Natural killer cell treated with Interleukin-12 subunit alpha and Interleukin-12 subunit beta and Interleukin-15 and Interleukin-18, amount 100 ng/mL, for 72 hours (primary cell): ENCODE measurements at places on chromosomes 7 and 10. TPM values are rescaled to one million over a fixed set of nuclear protein-coding genes. Genes with fewer than 3 reads are reported as not detected.

Gene FAM237B
- total RNA-seq = not detected

- no peaks in the 10 kb centered on the region for H3K27me3 ChIP-seq
- no peak for DNase-seq
- no peaks in the 10 kb centered on the region for H3K4me1 ChIP-seq
- no peaks in the 10 kb centered on the region for H3K36me3 ChIP-seq
- no peak overlapping the region for H3K4me3 ChIP-seq
Measured at GRCh38 chr7:113936982-113937381, 18.2 kb upstream of the PPP1R3A start.

- H3K27ac ChIP-seq = peak overlapping the region; percentile 58
- no peak for DNase-seq
- H3K36me3 ChIP-seq = peaks cover 29% of the 10 kb centered on the region
- no peaks in the 10 kb centered on the region for H3K27me3 ChIP-seq
- H3K4me3 ChIP-seq = peak overlapping the region; percentile 57
Measured at GRCh38 chr10:102358712-102359382, 36.7 kb upstream of the NFKB2 start.

Gene LIPK
- total RNA-seq = not detected
